DMS53 (cell line): ENCODE measurements at places on chromosomes 6 and 20.

GRCh38 chr6:149164199-149164750 lies 153.2 kb upstream of the TAB2 start:
- no peak for DNase-seq

GRCh38 chr6:133447924-133448323 lies 206.8 kb downstream of the EYA4 start:
- DNase-seq: no peak

DNA sequence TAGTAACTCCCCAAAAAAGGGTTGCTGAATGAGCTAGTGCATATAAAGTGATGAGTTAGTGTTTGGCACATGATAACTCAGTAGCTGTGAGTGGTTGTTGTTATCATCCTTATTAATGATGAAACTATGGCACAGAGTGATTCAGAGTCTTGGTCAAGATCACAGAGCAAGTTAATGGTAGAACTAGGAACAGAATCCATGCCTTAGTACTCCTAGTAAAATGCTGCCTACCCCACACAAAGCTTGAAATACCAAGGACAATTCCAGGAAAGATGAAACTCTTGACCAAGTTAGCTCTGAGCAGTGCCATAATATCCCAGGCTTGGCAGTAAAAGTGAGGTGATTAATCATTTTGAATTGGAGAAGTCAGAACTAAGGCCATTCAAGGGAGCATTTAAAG lies 109.1 kb upstream of the ENPP5 start:
- DNase-seq: no peak

GRCh38 chr6:7138921-7139358 lies 31.2 kb downstream of the RREB1 start:
- DNase-seq: peak; percentile 99

DNA sequence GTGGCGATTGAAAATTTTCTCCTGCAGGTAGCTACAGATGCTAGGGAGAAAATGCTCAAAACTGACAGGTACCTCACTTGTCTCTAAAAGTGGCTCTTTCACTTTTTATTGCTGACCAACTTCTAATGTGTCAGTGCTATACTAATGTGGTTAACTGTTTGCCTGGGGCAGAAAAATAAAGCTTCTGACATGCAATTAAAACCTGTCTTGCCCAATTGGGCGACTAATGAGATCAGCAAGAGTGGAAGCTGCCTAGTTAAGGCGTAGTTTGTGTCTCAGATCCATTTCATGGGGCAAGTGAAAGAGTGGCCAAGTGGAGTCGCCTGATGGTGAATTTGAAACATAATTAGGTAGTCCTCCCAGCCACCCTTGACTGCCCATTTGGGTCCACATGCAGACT lies 193.3 kb downstream of the TSHZ2 start:
- DNase-seq: no peak

DNA sequence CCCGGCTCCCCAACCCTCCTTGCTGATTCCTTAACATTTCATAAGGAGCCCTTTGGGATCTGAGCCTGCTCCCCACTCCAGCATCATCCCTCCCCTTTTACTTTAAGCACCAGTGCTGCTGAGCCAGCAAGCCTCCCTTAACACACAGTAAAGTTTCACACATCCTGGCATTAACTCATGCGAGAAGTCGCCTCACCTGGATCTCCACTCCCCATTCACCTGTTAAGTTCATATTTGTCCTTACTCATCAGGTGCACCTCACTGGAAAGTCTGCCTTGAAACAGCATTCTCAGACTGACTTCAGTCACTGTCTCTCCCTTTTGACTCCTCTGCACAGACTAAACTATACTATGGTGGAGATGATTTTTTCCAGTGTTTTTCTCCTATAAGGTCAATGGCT lies 47.8 kb upstream of the MAP7 start:
- DNase-seq: peak; percentile 39

- DNase-seq: no peak
These were observed 95.4 kb downstream of the PXDC1 start for GRCh38 chr6:3656076-3656475.

- DNase-seq: no peak
These were observed 2.5 kb downstream of the RPL10A start for GRCh38 chr6:35470663-35471120.

DNA sequence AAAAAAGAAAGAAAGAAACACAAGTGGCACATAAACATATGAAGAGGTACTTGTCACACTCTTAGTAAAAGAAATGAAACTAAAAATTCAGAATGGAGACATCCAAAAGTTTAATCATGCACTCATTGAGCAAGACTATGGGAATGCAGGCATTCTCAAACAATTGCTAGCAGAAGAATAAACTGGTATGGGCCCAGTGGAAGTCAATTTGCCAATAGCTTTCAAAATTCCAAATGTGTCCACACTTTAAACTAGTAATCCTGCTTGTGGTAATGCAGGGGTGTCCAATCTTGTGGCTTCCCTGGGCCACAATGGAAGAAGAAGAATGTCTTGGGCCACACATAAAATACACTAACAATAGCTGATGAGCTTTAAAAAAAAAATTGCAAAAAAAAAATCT lies 97.4 kb downstream of the EPB41L2 start:
- DNase-seq: no peak

DNA sequence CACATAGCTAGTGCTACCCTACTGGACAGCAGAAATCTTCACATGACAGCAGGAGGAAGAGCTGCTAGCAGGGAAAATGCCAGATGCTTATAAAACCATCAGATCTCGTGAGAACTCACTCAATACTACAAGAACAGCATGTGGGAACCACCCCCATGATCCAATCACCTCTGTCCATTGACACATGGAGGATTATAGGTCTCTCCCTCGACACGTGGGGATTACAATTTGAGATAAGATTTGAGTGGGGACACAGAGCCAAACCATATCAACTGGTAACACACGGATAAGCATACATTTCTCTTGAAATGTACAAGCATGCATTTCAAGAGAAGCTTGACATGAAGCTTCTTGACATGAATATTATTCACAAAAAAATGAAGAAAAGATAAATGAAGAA lies 64.1 kb downstream of the MMS22L start:
- no peak for DNase-seq

DNA sequence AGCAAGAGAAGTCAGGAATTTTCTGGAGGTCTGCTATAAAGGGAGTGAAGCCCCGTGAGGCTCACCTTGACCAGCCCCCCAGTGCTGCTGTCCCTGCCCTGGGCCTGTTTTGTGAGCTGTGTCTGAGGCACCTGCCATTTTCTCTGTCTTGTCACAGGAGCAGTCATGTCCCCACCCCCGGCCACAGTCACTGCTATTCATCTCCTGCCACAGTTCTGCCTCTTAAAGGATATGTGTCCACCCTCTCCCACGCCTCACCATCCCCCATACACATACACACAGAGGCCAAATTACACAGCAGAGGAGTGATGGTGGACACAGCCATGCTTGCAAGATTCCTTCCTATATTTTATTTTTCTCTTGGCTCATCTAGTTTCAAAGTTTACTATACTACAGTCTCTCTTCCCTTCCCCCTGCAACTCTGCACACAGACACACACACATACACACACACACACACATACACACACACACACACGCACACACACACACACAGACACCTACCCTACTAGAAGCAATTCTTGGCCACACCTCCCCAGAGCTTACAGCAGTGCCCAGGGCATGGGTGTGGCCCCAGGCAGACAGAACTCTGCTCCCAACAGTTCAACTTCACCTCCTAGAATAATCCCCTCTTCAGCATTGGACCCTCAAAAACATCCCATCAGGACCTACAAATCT lies 68.7 kb upstream of the TAB2 start:
- peak; percentile 7 for DNase-seq

- no peak for DNase-seq
These were observed 30.4 kb downstream of the SYNJ2 start for GRCh38 chr6:158011980-158012566.

GRCh38 chr6:27592481-27593199 lies 119.7 kb upstream of the ZNF184 start:
- DNase-seq: peak; percentile 74

GRCh38 chr6:111087871-111088667 lies 766 bp downstream of the SLC16A10 start:
- peak; percentile 45 for DNase-seq

GRCh38 chr20:39716796-39717341 lies 754.7 kb downstream of the DHX35 start:
- DNase-seq: no peak

DNA sequence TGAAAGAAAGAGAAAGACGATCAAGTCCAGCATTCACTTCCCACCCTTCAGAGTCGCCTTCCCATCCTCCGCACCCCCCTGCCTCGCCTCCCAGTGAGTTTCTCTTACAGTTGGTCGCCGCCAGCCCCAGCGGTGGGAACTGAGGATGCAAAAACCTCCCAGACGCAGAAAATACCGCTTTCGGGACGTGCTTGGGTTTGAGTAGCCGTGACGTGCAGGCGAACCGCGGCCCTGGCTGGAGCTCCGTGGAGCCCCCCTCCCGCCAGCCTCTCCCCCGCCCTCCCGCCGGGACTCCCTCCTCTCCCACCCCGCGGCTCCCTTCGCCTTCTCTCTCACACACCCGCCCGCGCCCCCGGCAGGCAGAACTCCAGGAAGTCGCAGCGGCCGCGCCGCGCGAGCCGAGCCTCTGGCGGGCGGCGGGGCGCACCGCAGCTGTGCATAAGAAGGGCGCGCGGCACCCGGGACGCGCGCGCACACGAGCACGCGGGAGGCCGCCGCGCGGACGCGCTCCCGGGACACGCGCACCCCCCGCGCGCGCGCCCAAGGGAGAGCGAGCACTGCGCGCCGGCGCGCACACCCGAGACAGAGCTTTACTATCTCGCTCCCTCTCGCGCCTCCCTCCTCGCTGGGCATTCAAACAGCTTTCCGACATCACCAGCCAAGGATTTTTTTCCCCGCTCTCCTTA lies at the start of gene ADGRB3:
Gene ADGRB3, plus strand, starts transcription at position 557 of the 686 bp plus-strand sequence. CDS start 3,394 bp downstream, outside the sequence.
- peak; percentile 99 for DNase-seq

- DNase-seq: peak; percentile 96
These were observed 57.9 kb downstream of the TRIM38 start for GRCh38 chr6:26020329-26021000.

DNA sequence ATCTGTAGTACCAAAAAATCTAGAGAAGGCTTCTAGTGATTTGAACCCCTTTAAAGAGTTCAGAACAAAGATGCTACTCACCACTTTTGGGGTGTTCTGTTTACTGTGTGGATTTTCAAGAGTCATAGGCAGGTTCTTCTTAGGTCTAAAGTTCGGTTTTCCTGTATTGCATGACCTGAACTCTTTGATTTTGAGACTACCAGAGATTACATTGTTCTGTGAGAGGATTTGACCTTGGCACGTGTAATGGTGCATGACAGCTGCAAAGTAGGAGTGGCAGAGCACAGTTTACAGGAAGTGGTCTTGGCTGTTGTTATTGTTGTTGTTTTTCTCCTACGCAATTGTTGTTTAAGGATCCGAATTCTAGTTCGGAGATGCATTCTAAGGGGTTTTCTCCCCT lies 592.7 kb downstream of the EPHA7 start:
- peak; percentile 27 for DNase-seq

DNA sequence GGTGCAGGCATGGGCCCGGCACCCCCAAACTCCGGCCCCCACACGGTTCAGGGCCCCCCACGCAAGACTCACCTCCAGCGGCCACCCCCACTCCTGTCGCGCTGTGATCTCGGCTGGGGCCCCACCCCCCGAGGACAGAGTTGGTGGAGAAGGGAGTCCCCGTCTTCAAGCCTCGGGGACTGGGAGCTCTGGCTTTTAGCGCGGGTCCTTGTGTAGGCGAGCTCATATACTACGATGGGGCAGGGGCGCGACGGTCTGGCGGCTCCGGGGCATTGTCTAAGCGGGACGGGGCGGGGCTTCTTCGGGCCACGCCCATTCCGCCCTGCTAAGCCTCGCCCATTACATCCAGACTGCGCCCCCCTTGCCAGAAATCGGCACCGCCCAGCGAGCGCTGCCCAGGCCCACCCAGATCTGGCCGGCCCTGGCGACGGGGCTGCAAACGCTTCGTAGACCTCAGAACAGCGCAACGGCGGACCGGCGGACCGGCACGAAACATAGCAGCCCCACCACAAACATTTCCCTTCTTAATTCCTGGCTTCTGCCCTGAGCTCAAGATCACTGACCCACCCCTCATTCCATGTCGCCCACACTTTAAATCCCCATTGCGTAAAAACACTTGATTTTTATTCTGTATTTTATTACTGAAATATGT lies 1.0 kb upstream of the DDAH2 start:
- DNase-seq: peak; percentile 74

GRCh38 chr6:48813836-48814235 lies 649.2 kb downstream of the MMUT start:
- DNase-seq: no peak

- DNase-seq: peak; percentile 76
These were observed 560.0 kb downstream of the C6orf118 start for GRCh38 chr6:164749221-164750064.
